Putamen (tissue), 1 donor: ENCODE measurements at places on chromosomes 11 and 22.

- DNase-seq: no peak
Measured at GRCh38 chr11:59756558-59756840, 1.3 kb downstream of the STX3 start.

- DNase-seq: no peak
Measured at GRCh38 chr22:17303840-17304779, 65.2 kb upstream of the CECR2 start.

DNA sequence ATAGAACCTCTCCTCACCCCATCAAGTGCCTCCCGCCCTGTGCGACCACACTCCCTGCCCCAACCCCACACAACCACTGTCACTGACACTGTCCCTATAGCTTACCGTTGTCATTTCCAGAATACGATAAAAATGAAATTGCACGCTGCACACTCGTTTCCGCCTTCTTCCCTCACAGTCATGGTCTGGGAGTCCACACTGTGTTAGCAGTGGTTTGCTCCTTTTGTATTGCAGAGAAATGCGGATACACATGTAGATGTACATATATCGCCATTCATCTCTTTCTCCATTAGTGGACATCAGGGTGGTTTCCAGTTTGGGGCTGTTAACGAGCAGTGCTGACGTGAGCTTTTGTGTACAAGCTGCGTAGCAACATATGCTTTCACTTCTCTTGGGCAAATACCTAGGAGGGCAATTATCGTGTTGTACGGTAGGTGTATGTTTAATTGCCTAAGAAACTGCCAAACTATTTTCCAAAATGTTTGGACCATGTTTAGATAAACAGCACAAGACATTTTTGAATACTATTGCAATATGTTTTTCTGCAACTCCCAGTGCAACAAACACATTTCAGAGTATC, 59.2 kb upstream of the CD5 start:
- DNase-seq: no peak

DNA sequence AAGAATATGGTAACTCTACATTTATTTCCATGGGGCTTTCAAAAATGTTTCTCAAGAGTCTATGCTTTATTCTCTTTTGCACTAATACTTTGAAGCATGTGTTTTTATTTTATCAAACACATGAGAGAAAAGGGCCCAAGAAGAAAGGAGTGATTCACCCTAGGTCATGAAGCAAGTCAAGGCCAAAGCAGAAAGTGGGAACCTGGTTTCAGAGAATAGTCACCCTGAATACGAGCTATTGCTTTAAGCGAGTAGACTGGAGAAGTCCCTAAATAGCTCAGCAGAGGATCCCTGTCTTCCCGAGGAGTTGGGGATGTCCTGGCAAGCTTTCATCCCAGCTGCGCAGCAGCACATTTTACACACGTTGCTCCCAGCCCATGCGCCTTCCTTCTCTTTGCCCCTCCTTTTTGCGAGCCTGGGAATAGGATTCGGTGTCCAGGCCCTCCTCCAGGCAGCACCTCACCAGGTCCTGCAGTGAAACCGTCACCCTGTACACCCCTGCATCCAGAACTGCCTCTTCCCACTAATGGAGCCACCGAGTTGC, 19.1 kb downstream of the MPEG1 start:
- no peak for DNase-seq
